HT-29 (cell line): ENCODE measurements at places on chromosomes 1 and 21.

- no peak for DNase-seq
Measured at GRCh38 chr1:115129071-115129640, 39.9 kb upstream of the TSPAN2 start.

DNA sequence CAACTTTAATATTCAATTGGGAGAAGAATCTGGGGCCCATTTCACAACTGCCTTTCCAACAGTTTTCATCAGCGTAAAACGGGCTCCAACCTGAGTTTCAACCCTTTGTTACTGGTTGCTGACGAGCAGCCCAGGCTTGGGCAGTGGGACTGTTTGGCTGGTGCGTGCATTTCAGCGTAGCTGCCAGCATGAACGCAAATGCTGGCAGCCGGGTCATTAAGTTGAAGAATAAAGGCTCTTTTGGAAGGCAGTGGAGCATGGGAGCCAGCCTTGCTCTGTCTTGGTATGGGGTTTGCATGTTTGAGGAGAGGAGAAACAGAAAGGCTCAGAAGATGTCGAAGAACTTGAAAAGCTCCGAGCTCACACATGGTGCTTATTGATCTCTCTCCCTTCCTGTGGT is 40.7 kb downstream of the WDR3 start:
- DNase-seq: no peak

DNA sequence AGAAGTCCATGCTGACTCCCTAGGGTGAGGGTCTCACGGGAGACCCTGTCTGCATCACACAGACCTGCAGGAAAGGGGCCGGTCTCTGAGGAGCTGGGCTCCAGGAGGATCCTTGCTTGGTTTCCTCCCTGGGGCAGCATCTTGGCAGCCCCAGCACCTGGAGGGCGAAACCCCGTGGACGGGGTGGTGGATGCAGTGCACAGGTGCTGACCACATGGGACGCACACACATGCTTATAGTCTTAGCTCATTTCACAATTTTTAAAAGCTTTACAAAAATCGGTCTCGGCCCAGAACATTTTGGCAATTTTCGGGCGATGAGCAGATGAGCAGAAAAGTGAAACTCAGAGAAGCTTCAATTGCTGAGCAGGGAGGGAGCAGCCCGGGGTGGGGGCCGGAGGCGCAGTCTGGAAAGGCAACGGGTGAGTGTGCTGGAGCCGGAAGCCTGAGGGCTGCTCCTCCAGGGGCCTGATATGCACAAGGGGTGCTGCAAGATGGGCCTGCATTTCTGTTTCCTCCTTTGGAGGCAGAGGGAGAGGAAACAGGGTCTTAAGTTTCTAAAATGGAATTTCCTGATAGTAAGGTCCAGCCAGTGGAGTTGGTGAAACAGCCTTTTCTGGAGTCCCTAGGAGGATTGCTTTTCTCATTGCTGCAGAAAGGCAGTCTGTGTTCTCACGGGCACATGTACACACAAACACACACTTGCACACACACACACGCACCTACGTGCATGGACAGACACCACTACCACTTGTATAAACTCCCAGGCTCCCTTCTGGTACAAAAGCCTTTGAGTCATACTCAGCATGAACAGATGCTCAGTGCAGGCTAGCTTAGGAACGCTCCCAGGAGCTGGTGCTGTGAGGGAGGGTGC is 60.6 kb downstream of the SCCPDH start:
- no peak for DNase-seq

DNA sequence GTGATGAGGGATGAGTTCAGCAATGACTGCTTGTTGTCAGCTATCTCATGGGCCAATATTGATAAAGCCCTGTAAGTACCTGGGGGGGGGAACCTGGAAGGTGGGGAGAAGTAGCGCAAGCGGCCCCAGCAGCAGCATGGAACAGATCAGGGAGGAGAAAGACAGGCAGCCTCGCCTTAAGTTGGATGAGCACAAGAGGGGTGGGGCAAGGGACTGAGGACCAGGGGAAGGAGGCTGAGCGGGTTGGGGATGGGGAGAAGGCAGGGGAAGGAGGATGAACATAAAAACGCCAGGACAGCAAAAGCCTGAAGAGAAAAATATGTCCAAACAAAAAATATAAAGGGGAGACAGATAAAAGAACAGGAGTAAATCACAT is 70.6 kb downstream of the ALG14 start:
- no peak for DNase-seq

DNA sequence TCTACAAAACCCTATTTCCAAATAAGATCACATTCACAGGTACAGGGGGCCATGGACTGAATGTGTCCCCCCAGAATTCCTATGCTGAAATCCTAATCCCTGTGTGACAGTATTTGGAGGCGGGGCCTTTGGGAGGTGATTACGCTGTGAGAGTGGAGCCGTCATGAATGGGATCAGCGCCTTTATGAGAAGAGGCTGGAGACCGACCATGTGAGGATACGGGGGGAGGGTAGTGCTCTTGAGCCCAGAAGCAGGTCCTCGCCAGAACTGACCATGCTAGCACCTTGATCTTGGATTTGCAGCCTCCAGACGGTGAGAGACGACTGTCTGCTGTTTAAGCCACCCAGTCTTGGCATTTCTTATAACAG is 23.8 kb upstream of the KIF26B start:
- DNase-seq: no peak

DNA sequence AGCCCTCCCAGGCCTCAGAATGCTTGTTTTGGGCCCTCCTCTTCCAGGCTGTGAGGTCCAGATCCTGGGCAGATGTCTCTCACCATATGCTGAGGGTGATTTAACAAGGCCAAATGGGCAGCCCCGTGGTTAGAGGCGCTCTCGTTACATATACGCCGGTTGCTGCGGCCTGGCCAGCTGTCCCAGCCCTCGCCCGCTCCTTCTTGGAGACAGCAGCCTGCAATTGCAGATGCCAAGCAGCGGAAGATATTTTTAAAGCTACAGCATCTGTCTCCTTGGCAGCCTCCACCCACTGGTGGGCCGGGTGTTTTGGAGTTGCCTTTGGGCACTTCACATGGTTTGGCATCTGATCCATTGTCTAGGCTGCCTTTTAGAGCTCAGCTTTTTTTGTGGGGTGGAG is 178.8 kb upstream of the NFIA start:
- DNase-seq: no peak

DNA sequence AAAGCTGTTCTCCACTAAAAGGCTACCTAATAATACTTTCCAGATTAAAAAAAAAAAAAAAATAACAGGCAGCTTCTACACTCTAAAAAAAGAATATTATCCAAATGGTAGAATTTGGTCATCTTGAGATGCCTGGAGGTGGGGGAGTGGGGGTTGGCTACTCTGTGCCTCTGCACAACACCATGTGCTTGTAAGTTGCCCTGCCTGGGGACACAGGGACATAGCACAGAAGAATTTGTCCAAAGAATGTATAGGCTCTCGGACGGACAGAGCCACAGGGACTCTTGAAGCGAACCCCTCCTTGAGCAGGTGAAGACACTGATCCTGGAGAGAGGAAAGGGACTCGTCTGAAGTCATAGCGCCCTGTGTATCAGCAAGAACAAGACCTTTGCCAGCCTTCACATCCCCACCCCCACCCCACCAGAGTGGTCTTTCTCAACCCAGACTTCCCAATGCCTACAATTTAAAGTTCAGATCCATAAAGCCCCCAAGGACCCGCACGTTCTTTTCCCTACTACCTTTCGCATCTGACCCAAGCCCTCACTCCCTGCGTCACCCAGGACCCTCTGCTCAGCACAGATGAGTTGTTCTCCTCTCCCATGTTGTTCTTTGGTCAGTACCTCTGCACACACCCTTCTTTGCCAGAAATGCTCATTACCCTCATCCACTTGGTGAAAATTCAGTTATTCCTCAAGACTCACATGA is 72.6 kb downstream of the LGR6 start:
- DNase-seq: no peak

- DNase-seq: no peak
Measured at GRCh38 chr1:116279715-116280114, 93.3 kb upstream of the ATP1A1 start.

DNA sequence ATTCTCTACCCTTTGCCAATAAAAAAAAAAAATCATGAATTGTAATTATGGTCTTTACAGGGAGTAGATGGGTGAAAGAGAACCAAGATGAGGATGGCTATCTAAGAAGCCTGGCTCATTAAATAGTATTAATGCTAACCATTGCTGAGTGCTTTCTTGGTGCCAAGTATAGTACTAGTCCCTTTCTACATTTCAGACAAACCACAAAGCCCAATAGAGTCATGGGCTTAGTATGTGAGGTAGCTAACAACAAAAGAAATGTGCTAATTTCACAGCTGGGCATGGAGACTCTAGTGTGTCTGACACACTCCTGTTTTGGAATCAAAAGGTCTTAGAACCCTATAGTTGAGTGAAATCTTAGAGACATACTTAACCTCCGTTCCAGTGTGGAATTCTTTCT is 84.5 kb upstream of the ESRRG start:
- no peak for DNase-seq

- no peak for DNase-seq
Measured at GRCh38 chr1:218336328-218336727, 8.8 kb upstream of the TGFB2 start.

GRCh38 chr1:88061492-88062177 is 622.4 kb upstream of the PKN2 start:
- peak; percentile 84 for DNase-seq

DNA sequence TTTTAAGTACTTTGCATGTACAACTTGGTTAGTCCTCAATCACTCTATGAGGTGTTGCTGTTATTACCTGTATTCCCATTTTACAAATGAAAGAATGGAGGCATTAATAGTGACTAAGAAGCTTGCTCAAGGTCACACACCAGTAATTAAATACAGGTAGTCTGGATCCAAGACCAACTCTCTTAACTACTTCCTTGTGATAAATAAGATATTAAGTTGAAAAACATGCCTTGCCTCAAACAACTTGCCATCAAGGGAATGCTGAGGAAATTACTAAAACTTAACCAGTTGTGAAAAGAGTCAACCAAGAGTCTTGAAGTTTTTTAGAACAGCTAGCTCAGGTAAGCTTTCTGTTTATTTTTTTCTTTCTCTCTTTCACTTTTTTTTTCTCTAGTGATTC is 21.0 kb upstream of the LAMC1 start:
- no peak for DNase-seq

- DNase-seq: no peak
Measured at GRCh38 chr1:184870319-184870718, 104.0 kb downstream of the NIBAN1 start.

- DNase-seq: no peak
Measured at GRCh38 chr21:44511219-44511937, 28.6 kb downstream of the KRTAP10-1 start.

- DNase-seq: no peak
Measured at GRCh38 chr1:221869779-221870178, 127.9 kb upstream of the DUSP10 start.

DNA sequence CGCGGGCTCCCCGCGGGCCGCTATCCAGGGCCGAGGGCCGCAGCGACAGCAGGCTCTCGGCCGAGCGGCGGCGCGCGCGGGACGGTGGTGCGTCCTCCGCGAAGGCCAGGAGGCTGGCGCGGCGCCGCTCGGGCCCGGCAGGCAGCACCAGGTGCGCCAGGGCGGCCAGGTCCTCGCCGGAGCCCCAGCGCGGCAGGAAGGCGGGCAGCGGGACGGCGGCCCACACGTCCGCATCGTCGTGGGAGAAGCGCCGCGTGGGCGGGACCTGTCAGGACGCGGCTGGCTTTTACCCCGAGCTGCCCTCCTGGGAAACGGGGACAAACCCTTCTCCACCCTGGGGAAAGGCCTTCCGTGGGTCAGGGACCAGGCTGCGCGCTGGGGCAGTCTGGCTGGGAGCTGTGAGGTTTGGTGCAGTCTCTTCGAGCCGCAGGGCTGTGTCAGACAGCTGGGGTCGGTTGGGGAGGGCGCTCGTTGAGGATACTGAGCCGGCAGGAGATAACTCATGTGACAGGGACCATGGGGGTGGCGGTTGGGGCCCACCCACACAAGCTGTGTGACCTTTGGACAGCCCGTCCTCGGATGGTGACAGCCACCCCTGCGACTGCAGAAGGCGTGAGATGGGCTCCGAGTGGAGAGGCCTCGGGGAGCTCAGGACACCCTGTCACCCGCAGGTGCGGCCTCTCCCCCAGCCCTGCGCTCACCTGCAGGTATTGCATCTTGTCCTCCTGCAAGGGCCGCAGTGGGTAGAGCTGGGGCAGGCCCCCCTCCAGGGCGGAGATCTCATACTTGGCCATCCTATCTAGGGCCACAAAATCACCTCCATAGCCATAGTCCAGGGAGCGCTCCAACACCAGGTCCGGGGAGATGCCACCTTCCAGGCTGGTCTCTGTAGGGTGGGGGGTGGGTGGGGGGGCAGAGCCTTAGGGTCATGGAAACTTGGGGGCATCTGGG is 6.0 kb downstream of the HES3 start:
- no peak for DNase-seq

DNA sequence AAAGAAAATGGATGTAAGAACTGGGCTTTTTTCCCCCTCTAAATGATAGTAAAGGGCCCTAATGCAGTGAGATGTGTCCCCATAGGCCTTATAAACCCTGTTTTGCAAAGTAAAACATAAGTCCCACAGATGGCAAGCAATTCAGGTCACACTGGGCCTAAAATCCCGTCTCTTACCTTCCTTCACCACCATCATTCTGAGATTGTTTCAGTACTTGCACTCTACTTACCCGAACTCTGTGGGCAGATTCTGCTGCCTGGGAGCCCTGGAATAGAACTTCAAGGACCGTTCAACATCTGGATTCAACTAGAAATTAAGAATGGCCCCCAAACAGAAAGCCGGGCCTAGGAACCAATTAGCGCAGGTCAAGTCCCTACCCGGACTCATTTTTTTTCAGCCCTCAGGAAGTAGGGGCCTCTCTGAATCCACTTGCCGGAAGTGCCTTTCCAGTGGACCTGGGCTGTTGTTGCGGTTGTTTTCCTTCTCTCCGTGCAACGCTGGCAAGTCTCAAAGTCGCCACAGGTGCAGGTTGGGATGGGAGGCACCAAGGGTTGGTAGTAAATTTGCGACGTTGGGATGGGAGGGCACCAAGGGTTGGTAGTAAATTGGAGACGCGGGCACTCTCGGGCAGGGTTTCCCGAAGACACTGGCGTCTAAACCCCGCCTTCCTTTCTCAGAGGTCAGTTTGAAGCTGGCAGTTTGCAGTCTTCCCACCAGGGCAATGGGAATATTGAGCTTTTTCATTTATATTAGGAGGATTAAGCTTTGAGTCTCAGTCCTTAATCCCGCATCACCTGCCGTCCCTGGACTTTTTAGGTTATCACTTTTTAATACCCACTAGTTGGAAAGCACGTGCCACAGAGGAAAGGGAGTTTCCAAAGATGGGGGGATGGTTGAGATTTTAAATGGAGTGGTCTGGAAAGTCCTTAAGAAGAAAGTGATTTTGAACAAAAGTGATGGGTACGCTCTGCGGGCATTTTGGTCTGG is at the start of gene TMEM69:
TMEM69 (plus strand) TSS at position 428 of the 987 bp plus-strand sequence. CDS start 2,888 bp downstream, outside the sequence.
- peak; percentile 91 for DNase-seq
